ENCODE measurements at places on chromosomes 4 and X.

GRCh38 chr4:122086338-122087065 lies 65.6 kb upstream of the BLTP1 start:
- no peak for DNase-seq
- H3K4me1 ChIP-seq: no peaks in the 10 kb centered on the region
- H3K27me3 ChIP-seq: peaks cover 2% of the 10 kb centered on the region
- no peak overlapping the region for H3K4me3 ChIP-seq
- H3K36me3 ChIP-seq: no peaks in the 10 kb centered on the region

GRCh38 chr4:153808175-153808574 lies 19.3 kb upstream of the SFRP2 start:
- peaks cover 5% of the 10 kb centered on the region for H3K27me3 ChIP-seq
- H3K36me3 ChIP-seq: no peaks in the 10 kb centered on the region
- H3K4me3 ChIP-seq: no peak overlapping the region
- H3K27ac ChIP-seq: no peak overlapping the region
- DNase-seq: no peak

DNA sequence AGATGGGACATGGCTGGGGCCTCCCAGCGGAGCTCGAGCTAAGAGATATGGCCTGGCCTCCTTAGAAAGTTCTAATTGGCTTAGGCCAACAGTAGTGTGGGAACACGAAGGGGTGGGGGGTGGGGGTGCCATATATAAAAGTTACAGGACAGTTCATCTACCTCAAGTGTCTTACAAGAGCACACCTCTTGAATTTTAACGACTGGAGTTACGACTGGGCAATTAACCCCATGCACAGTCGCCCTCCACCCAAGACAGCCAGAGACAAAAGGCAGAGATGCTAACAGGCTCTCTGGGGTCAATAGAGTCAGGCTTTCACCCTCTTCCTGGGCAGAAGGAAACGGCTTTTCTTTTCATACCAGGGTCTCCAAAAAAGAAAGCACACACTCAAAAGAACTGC lies 302.2 kb downstream of the BCOR start:
- no peaks in the 10 kb centered on the region for H3K27me3 ChIP-seq
- H3K4me1 ChIP-seq: no peaks in the 10 kb centered on the region
- DNase-seq: no peak
- H3K36me3 ChIP-seq: no peaks in the 10 kb centered on the region
- H3K27ac ChIP-seq: no peak overlapping the region
- no peak overlapping the region for H3K4me3 ChIP-seq

DNA sequence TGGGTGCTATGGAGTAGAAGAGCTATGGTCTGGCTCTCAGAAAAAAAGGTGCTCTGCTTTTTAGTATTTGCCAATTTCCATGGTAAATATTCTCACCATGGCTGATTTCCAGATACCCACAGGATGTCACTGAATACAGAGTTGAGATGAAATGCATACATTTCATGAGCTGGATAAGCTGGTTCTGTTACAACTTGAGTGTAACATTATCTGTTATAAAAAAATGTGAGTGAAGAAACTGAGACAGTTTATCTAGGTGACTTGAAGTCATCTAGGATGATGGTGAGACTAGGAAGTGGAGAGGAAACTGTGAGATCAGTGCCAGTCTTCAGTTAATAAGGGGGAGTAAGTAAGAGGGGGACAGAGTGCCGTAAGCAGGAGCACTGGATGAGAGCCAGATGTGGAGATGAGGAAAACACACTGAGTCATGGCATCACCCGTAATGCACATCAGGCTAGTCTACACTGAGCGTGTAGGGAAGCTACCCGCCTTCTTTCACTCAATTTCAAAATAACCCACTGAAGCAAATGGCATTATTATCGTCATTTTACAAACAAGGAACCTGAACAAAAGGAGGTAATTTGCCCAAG lies 5.0 kb downstream of the HPSE start:
- no peaks in the 10 kb centered on the region for H3K27me3 ChIP-seq
- H3K36me3 ChIP-seq: no peaks in the 10 kb centered on the region
- no peak overlapping the region for H3K27ac ChIP-seq
- peaks cover 27% of the 10 kb centered on the region for H3K4me1 ChIP-seq
- peak; percentile 36 for DNase-seq

DNA sequence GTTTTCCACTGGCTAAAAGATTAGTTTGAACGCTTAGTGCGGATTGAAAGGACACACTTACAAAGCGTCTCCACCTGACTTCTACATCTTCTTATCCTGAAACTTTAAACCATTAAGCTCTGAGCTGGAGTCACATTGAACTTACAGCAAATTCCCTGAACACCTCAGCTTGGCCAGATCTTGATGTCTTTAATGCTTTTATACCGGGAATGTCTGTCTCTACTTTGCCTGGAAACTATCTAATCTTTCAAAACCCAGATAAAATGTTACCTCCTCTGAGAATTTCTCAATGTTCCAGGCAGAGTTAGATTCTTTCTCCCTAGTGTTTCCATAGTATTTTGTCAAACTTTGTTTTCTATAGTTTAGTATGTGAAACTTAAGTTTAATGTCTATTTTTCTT lies 179.9 kb downstream of the DTHD1 start:
- no peak overlapping the region for H3K4me3 ChIP-seq
- H3K36me3 ChIP-seq: no peaks in the 10 kb centered on the region
- H3K4me1 ChIP-seq: no peaks in the 10 kb centered on the region
- no peak overlapping the region for H3K27ac ChIP-seq

GRCh38 chr4:84948056-84948455 lies 18.4 kb downstream of the WDFY3 start:
- no peak overlapping the region for H3K27ac ChIP-seq
- no peaks in the 10 kb centered on the region for H3K27me3 ChIP-seq
- H3K36me3 ChIP-seq: no peaks in the 10 kb centered on the region
- DNase-seq: no peak

DNA sequence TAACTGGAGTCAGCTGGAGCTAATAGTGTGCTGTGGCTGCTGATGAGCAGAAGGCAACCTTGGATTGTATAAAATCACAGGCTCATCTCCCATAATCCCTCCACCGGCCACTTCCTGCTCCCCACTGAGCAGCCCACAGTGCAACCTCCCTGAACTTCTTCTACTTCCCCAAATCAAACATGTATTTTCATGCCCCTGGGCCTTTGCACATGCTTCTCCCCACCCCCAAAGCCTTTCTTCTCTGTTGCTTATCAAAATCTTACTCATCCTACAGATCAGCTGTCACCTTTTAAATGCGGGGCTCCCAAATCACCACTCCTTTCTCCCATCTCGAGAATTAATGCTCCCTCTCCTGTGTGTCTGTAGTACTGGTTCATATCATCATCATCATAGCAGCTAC lies 35.8 kb downstream of the RHOH start:
- H3K4me1 ChIP-seq: peaks cover 10% of the 10 kb centered on the region
- H3K27ac ChIP-seq: no peak overlapping the region
- H3K36me3 ChIP-seq: peaks cover 11% of the 10 kb centered on the region
- no peak for DNase-seq
- no peaks in the 10 kb centered on the region for H3K27me3 ChIP-seq

DNA sequence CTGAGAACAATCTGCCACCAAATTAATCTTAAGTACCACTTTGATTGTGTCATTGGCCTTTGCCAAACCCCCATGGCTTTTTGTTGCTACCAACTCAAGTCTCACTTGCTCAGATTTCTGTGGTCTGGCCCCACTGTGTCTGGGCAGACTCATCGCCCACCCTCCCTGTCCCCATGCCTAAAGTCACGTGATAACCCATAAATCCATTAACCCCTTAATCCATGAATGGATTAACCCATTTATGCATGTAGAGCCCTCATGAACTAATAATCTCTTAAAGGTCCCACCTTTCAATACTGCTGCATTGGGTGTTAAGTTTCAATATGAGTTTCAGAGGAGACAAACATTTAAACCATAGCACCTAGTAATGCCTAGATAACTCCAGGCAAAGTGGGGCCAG lies 78.5 kb upstream of the BLTP1 start:
- DNase-seq: no peak
- H3K4me3 ChIP-seq: no peak overlapping the region
- no peaks in the 10 kb centered on the region for H3K27me3 ChIP-seq

- no peak overlapping the region for H3K4me3 ChIP-seq
- no peaks in the 10 kb centered on the region for H3K27me3 ChIP-seq
- DNase-seq: no peak
- no peak overlapping the region for H3K27ac ChIP-seq
- no peaks in the 10 kb centered on the region for H3K4me1 ChIP-seq
Measured at GRCh38 chr4:139682741-139683151, 17.1 kb downstream of the MGST2 start.

GRCh38 chrX:15191830-15192229 lies 78.1 kb downstream of the ASB9 start:
- H3K4me1 ChIP-seq: no peaks in the 10 kb centered on the region
- H3K36me3 ChIP-seq: no peaks in the 10 kb centered on the region
- H3K27ac ChIP-seq: no peak overlapping the region
- H3K27me3 ChIP-seq: no peaks in the 10 kb centered on the region
- H3K4me3 ChIP-seq: no peak overlapping the region

DNA sequence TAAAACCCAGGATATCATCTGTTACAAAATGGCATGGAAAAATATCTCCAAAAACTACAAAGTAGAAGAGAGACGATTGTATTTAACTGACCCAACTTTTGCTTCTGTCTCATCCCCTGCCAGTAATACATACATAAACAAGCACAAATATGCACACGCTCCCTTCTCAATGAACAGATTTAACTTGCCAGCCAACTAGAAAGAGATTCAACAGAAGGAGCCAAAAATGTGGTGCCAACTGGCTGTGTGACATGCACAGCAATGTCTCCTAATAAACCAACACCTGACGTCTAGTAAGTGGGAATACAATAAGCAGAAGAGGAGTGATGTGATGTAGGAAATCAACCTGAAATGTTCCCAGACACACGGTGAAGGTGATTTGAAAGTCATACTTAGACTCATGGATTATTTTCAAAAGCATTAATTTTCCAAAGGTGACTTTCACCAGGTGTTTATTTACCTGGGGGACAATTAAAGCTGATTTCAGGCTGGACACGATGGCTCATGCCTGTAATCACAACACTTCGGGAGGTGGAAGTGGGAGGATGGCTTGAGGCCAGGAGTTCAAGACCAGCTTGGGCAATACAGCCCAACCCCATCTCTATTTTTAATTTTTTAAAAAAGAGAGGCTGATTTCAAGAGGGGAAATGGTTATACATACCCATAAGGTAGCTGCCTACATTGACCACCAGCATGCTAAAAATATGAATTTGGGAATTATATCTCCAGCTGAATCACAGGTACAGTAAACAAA lies 33.7 kb downstream of the SH3RF1 start:
- peaks cover 4% of the 10 kb centered on the region for H3K36me3 ChIP-seq
- no peaks in the 10 kb centered on the region for H3K27me3 ChIP-seq
- DNase-seq: no peak

- no peaks in the 10 kb centered on the region for H3K27me3 ChIP-seq
- H3K4me3 ChIP-seq: no peak overlapping the region
- H3K36me3 ChIP-seq: no peaks in the 10 kb centered on the region
- no peak overlapping the region for H3K27ac ChIP-seq
- H3K4me1 ChIP-seq: no peaks in the 10 kb centered on the region
- no peak for DNase-seq
Measured at GRCh38 chrX:15509845-15510244, 9.2 kb downstream of the BMX start.

- no peak for DNase-seq
- H3K4me3 ChIP-seq: no peak overlapping the region
- H3K27me3 ChIP-seq: no peaks in the 10 kb centered on the region
- H3K4me1 ChIP-seq: peaks cover 36% of the 10 kb centered on the region
Measured at GRCh38 chr4:183449193-183449882, 4.9 kb downstream of the CDKN2AIP start.

DNA sequence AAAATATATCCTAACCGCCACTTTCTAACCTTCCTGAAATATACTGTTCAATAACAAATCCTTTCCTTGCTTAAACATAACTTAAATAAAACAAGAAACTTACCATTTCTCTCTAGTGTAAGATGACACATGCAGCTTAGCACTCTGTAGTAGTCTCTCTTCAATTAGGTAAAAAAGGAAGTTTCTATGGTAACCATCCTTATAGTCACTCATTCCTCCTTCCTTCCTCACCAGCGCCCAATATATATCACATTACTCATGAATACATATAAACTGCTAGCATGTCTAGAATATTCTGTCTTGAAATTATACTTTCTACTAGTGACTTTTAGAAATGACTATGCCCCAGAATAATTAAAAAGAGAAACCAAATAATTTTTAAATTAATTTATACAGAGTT lies 112.2 kb downstream of the SNCA start:
- H3K36me3 ChIP-seq: peaks cover 31% of the 10 kb centered on the region
- H3K27ac ChIP-seq: no peak overlapping the region

DNA sequence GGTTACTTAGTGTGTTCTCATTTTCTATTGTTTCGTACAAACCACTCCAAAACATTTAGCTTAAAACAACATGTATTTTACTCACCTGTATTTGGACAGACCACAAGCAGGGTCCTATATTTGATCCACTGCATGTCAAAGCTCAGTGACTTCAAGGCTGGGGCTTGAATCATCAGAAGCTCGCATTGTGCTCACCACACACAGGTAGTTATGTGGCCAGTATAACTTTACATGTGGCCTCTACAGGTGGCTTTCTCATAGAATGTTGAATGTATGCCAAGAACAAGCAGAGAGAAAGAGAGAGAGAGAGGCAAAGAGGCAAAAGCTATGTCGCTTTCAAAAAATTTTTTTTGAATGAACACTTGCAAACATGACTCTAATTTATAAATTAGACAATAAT lies 107.6 kb downstream of the QRFPR start:
- H3K4me3 ChIP-seq: no peak overlapping the region
- no peaks in the 10 kb centered on the region for H3K27me3 ChIP-seq
- H3K27ac ChIP-seq: no peak overlapping the region
- no peaks in the 10 kb centered on the region for H3K36me3 ChIP-seq
- H3K4me1 ChIP-seq: no peaks in the 10 kb centered on the region
- DNase-seq: no peak

- no peaks in the 10 kb centered on the region for H3K27me3 ChIP-seq
- no peak for DNase-seq
- peaks cover 3% of the 10 kb centered on the region for H3K4me1 ChIP-seq
- no peaks in the 10 kb centered on the region for H3K36me3 ChIP-seq
- no peak overlapping the region for H3K4me3 ChIP-seq
- H3K27ac ChIP-seq: no peak overlapping the region
Measured at GRCh38 chr4:74449571-74450297, 4.8 kb downstream of the AREG start.

DNA sequence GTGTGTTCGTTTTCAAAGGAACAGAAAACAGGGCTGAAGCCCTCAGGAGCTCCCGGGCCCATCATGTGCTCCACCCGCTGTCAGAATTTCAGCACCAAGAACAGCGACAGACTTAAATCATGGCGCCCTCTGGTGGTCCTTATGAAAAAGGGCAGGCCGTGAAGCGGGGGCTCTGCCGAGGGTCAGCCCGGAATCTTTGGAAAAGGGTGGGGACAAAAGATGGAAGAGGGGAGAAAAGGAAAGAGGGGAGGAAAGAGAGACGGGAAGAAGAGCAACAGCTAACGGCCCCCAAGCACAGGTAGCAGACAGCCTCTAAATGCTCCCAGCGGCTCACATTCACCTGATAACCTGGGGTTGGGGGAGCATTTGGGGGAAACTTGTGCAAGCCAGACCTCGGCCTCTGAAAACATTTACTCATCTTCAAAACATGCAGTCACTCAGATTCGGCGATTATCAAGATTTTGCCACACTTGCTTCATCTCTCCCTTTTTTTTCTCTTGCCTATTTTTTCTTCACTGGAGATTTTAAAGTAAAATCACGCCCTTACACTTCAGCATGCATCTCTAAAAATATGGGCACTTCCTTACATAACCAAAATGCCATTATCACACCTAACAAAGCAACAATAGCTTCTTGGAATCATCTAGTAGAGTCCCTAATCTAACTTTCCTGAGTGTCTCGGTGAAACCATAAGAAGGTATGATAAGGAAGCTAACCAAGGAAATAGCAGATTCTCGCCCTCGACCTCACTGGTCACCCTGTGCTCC lies 28.1 kb upstream of the MAN2B2 start:
- H3K4me1 ChIP-seq: no peaks in the 10 kb centered on the region
- H3K4me3 ChIP-seq: no peak overlapping the region
- H3K27ac ChIP-seq: no peak overlapping the region
- no peaks in the 10 kb centered on the region for H3K36me3 ChIP-seq
